Psoas muscle (tissue), 8 donors: ENCODE measurements at places on chromosomes 2 and 18. TPM values are rescaled to one million over a fixed set of nuclear protein-coding genes. Genes with fewer than 3 reads are reported as not detected.
A peak's percentile ranks its signal among the peaks of the same experiment; 100 is the strongest.

- no peak for DNase-seq
These were observed 151.0 kb downstream of the CCBE1 start for GRCh38 chr18:59546188-59546587.

- DNase-seq, result no peak
These were observed 223.7 kb downstream of the ANKRD30B start for GRCh38 chr18:14971461-14972185.

The PCGF1 gene
- polyA plus RNA-seq, result 44.9 TPM

- DNase-seq, result no peak
These were observed 797.0 kb downstream of the METTL4 start for GRCh38 chr18:1774261-1774660.

- DNase-seq, result no peak
These were observed 30.9 kb downstream of the NFATC1 start for GRCh38 chr18:79426376-79427300.

DNA sequence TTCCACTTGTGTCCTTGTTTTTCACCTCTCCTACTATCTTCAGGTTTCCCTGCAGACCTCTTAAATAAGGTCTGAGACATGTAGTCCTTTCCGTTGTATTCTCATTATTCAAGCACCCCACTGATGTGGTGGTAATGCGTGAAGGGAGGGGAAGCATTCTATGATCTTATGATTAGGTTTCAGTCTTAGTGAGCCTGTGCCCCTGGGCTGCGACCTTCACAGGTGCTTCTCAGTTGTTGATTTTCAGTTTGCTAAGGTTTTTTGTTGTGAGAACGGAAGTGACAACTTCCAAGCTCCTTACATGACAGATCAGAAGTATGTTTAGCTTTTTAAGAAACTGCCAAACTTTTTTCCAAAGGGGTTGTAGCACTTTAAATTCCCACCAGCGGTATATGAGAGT, 41.3 kb downstream of the VPS54 start:
- DNase-seq, result no peak

The CTAGE1 gene
- polyA plus RNA-seq, result not detected

The PHLPP1 gene
- 0.79 TPM for polyA plus RNA-seq

DNA sequence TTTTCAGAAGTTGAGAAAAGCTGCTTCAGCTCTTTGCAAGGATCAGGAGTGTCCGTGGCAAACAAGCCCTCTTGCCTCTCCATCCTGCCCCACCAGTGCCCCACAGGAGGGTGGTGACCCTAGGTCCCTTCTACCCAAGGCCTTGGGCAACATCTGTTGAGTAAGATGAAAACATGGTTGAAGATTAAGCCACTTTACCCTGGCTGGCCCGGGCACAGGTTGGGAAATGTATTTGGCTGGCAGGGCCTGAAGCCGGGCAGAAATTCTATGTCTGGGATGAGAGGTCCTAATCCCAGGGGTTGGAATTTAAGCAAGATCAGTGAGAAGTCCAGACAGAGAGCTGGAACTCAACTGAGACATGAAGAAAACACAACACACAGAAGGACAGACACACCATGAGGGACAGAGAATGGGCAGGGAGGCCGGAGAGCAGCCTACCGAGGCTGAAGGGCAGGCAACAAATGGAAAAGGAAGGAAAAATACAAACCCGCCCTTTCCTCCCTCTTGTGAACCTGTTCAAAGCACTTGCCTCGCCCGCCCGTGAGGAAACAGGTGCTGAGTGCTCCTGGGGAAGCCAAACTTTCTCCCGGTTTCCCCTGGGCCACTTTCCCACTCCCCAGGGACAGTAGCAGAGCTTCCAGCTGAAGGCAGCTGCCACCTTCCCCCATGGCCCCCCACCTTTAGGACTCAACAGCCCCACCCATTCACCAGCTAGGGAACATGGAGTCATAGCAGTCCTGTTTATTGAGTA, 86.1 kb downstream of the TNS1 start:
- peak; percentile 71 for DNase-seq

The COL3A1 gene
- 11.2 TPM for polyA plus RNA-seq

- DNase-seq, result no peak
These were observed 237.3 kb upstream of the THUMPD2 start for GRCh38 chr2:40016151-40016885.

DNA sequence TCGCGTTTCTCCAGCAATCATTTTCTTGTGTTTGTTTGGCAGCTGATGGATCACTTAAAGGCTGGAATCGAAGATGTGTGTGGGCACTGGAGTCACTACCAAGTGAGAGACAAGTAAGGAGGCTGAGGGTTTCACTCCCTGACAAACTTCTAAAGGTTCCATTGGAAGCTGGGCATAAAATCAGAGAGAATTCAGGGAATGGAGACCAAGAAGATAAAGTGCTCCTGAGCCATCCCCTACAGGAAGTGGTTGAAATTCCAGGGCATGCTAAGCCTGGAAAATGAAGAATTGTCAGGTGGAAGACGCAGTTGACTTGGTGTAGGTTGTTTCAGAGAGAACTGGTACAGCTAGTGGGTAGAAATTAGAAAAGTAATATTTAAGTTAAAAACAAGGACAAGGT, 39.1 kb downstream of the SLC9A4 start:
- DNase-seq, result no peak

The SP5 gene
- polyA plus RNA-seq, result 0.07 TPM

The FOSL2 gene
- polyA plus RNA-seq, result 20.1 TPM

The MC5R gene
- not detected for polyA plus RNA-seq

DNA sequence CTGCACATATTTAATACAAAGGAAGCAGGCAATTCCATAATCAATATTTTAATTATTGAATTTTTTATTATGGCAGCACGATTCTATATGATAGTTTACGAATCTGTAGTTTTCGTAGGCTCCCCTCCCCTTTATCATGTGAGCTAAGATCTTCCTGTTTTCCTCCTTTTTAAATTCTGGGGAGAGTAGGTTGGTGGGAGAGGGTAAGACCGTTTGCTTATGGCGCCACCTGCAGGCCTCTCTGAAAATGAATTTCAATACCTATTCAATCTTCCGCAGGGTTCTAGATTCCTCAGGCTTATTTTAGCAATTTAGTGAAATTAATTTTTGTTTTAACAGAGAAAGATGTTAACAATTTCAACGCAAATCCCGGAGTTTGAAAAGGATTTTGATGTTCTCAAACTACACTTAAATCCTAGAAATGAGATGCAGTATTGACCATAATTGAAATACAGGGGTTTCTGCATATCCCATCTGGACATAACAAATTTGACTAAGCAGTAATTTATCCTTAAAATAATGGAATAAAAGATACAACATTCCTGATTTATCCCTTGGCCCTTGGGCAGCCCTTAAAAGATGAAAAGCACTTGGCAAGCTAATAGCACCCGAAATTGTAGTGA, 12.8 kb upstream of the GBX2 start:
- no peak for DNase-seq

DNA sequence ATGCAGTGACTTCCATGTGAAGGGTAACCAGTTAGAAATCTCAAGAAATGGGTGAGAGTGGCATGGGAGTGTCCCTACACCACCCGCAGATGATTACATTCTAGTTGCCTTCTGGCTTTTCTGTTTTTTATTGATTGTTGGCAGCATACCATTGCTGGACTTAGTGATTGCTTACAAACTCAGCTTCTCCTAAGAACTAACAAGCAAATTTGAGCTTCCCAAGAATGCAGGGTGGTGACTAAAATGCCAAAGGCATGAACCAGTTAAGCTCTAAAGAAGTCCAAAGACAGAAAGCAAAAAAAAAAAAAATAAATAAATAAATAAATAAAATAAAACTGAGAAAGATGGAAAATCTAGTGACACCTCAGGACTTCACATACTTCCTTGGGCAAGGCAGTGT, 245.5 kb upstream of the PARD3B start:
- DNase-seq, result no peak

- no peak for DNase-seq
These were observed 102.9 kb downstream of the SPTBN1 start for GRCh38 chr2:54559006-54559445.

DNA sequence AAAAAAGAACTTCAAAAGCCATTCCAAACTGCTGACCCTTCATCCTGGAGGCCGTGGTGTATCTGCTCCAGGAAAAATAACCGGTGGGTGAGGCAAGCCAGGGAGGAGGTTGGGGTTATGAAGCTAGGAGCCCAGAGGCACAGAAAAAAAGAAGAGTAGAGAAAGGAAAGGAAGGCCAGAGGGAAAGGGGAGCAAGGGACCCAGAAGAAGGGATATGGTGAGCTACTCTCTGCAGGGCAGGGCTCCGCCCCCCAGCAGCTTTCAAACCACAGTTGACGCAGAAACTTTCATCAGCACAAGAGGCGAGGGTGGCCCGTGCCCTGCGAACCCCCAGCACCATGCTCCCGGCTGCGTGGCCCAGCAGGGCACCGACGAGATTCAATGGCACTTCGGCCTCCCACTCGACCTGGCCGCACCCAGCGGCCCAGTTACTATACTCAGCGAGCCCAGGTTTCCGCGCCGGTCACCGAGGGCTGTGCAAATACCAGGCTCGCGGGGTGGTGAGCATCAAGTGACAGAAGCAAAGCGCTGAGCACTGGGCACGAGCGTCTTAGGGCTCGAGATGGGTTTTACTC, 665 bp downstream of the MCM6 start:
- peak; percentile 67 for DNase-seq

DNA sequence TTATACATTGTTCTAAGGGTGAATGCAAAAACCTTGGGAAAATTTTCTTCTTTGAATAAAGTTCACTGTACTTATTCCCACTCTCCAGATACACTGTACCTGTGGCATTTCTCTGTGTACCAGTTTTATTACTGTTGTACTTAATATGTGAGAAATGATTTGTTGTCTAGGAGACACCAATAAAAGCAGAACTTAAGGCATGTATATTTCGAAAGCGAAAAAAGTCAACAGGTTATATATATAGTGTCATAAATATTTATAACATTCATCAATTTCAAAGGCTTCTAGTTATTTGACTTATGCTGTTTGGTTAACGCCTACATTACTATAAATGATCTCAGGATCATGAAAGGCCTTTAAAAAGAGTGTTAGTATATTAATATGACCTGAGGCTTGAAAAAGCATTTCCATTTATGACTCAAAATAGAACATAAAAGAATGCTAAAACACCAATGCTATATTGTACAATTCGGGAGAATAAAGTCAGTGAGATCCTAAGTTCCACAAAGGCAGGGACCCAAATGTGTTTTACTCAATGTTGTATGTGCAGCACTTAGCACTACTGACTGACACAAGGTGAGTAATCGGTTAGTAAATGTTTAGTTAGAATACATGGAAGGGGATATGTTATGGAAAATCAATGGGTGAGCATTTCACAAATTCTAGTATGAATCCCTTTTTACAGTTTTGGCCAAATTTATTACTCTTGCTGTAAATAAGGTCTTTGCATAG, 32.2 kb upstream of the HNRNPA3 start:
- DNase-seq, result no peak

GRCh38 chr2:118922254-118922653, 19.7 kb upstream of the MARCO start:
- DNase-seq, result no peak

The REG1B gene
- polyA plus RNA-seq, result 2.2 TPM

- DNase-seq, result no peak
These were observed 90.9 kb downstream of the ANKRD44 start for GRCh38 chr2:197219636-197220035.

The WNT10A gene
- polyA plus RNA-seq, result not detected

GRCh38 chr2:139686205-139686604, 906.0 kb upstream of the NXPH2 start:
- DNase-seq, result no peak

GRCh38 chr2:122421775-122422174, 666.3 kb downstream of the TSN start:
- no peak for DNase-seq

The COL5A2 gene
- polyA plus RNA-seq, result 3.8 TPM

The SNX17 gene
- polyA plus RNA-seq, result 50.1 TPM

DNA sequence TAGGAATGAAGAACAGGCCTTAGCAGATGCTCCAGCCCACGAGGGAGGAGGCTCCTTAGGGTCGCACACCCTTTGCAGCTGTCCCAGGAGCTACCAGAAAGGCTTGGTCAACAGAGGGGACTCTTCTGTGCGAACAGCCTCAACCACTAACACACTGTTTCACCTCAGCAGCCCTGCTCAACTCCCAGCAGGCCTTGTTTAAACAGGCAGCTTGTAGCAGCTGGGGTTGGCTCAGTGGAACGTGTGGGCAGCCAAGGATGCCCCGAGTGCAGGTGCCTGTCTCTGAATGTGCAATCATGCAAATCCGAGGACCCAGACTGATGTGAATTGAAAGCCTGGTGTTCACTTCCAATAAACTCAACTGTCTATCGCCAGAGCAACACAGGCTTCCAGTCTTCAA, 88.7 kb upstream of the CXCR4 start:
- DNase-seq, result no peak

The ZNF532 gene
- 22.7 TPM for polyA plus RNA-seq

GRCh38 chr2:98539056-98539735, 69.1 kb downstream of the COA5 start:
- DNase-seq, result no peak

The ZNF804A gene
- polyA plus RNA-seq, result not detected

The SDC1 gene
- 0.07 TPM for polyA plus RNA-seq

The ZBTB7C gene
- 0.78 TPM for polyA plus RNA-seq

The SERPINB8 gene
- 31.3 TPM for polyA plus RNA-seq

The HRH4 gene
- polyA plus RNA-seq, result not detected

DNA sequence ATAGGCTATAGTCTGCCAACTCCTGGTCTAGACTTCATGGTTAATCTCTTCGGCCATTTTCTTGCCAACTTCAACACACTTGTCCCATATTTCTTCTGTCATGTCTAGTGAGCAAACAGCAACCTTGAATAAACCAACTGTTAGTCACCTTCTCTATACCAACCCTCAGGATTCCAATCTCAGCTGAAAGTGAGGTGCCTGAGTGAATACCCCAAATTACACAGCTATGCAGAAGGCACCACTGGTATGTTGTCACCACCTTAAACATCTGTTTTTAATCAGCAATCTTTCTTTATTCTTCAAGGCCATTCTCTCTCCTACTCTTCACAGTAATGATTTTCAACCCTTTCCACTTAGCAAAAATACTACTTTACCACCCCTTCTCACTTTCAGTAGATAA, 39.3 kb downstream of the THOC1 start:
- DNase-seq, result no peak

GRCh38 chr2:43123981-43124686, 102.3 kb downstream of the ZFP36L2 start:
- DNase-seq, result no peak

GRCh38 chr18:59094569-59094968, 45.1 kb upstream of the SEC11C start:
- DNase-seq, result no peak

The TMEM17 gene
- polyA plus RNA-seq, result 1.1 TPM

- no peak for DNase-seq
These were observed 260.6 kb upstream of the LINC00305 start for GRCh38 chr18:64409511-64409910.

The CHAC2 gene
- 8.1 TPM for polyA plus RNA-seq

GRCh38 chr2:220144411-220144810, 517.0 kb downstream of the SLC4A3 start:
- DNase-seq, result no peak

The KCNG2 gene
- not detected for polyA plus RNA-seq
